ENCODE measurements at places on chromosomes 3 and 15. TPM values are rescaled to one million over a fixed set of nuclear protein-coding genes. Genes with fewer than 3 reads are reported as not detected.

The HRH1 gene
- 8.6 TPM for total RNA-seq

The FSTL1 gene
- 1,234 TPM for total RNA-seq

The TMEM212 gene
- total RNA-seq, result not detected

The TMEM45A gene
- 277 TPM for total RNA-seq

The TBCCD1 gene
- total RNA-seq, result 11.6 TPM

Data from cardiac atrium fibroblast (primary cell).